ENCODE measurements at places on chromosomes 16 and 17.

DNA sequence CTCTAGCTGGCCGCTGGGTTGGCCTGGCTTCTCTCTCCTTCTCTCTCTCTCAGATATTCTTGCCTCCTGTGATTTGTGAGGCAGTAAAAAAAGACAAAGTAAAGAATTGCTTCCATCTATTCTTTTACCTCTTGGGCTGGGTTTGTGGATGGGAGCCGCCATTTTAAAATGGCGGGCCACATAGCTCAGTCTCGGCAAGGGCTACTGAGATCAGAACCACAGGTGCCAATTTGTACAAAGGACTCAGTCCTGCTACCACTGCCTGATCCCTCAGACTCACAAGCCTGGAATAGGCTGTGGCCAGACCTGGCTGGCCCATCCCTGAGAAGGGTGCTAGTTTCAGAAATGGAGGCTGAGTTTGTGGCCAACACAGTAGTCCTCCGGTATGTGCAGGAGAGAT lies 24.1 kb downstream of the NOD2 start:
- no peaks in the 10 kb centered on the region for H3K27me3 ChIP-seq
- H3K27ac ChIP-seq, result no peak overlapping the region
- H3K4me1 ChIP-seq, result peaks cover 2% of the 10 kb centered on the region
- H3K4me3 ChIP-seq, result no peak overlapping the region
- DNase-seq, result no peak

GRCh38 chr16:88390265-88390664 lies 7.5 kb downstream of the ZNF469 start:
- H3K4me1 ChIP-seq, result no peaks in the 10 kb centered on the region
- H3K27me3 ChIP-seq, result peaks cover 17% of the 10 kb centered on the region
- H3K36me3 ChIP-seq, result no peaks in the 10 kb centered on the region
- H3K27ac ChIP-seq, result no peak overlapping the region
- no peak overlapping the region for H3K4me3 ChIP-seq

GRCh38 chr16:58128711-58129096 lies 477 bp downstream of the CFAP20 start:
- H3K4me1 ChIP-seq, result peaks cover 12% of the 10 kb centered on the region
- peak overlapping the region; percentile 99 for H3K4me3 ChIP-seq
- DNase-seq, result peak; percentile 77

- H3K4me1 ChIP-seq, result no peaks in the 10 kb centered on the region
- H3K4me3 ChIP-seq, result no peak overlapping the region
- H3K36me3 ChIP-seq, result no peaks in the 10 kb centered on the region
- no peak for DNase-seq
These were observed 157.9 kb downstream of the PPM1E start for GRCh38 chr17:58913552-58913951.

- H3K36me3 ChIP-seq, result no peaks in the 10 kb centered on the region
- no peak overlapping the region for H3K4me3 ChIP-seq
- DNase-seq, result peak; percentile 59
- peaks cover 89% of the 10 kb centered on the region for H3K27me3 ChIP-seq
- H3K27ac ChIP-seq, result peak overlapping the region; percentile 7
These were observed 26.5 kb downstream of the STAT3 start for GRCh38 chr17:42361781-42362186.

DNA sequence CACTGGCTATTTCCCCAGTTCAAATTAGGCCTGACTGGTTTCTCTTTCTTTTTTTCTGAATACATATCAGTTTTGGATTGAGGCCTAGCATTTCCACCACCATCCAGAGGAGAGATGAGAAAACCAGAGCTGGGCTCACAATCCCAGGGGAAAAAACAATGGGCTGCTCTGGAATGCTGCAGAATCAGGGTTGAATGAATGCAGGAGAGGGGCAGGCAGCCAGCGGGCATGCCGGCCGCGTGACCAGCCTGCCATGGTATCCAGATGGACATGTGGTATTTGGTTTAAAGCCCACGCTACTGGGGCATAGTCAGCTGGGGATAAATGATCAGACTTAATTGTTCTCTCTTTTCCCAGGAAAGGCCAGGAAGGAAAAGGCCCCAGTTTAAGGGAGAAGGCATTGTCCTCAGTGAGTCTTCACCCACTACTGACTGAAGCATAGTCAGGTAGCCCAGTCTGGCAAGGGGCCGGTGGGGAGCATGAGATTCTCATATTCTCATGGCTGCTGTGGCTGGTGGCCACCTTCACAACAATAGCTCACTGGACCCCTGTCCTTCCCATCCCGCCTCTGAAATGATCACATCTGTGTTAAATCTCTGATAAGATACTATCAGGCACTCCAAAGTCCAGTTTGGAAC lies 38.7 kb upstream of the RHOT1 start:
- no peaks in the 10 kb centered on the region for H3K36me3 ChIP-seq
- H3K27me3 ChIP-seq, result no peaks in the 10 kb centered on the region
- H3K4me3 ChIP-seq, result no peak overlapping the region
- no peak for DNase-seq

DNA sequence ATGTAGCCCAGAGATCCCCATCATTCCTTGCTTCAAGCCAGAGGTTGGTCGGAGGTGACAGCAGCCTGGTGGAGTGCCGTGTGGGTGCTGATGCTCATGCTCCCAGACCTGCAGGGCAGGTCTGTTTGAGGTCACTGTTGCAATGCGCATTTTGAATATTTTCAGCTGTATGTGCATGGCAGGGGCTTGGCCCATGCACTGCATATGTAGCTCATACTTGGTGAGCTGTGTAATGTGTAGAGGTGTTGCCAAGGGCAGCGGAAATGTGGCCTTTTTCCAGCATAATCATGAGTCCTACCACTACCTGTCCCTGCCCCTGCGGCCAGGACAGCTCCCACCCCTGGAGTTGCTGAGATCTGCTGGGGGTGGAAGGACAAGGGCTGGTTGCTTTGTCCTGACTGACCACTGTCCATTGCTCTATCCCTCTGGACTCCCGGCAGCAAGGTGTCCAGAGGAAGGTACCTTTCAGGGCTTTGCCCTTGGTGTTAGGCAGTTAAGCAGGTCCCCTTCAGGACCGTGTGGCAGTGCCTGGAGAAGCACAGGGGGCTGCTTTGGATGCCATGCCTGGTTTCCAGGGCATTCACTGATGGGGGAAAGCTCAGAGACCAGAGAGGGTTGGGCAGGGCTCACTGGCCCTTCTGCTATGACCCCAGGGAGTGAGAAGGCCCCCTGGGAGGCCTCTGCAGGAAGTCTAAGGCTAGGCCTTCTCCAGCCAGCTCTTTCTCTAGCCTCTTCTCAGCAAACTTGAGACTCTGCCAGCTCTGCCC lies 215.2 kb downstream of the NTN1 start:
- H3K4me1 ChIP-seq, result peaks cover 12% of the 10 kb centered on the region
- peaks cover 8% of the 10 kb centered on the region for H3K36me3 ChIP-seq
- no peaks in the 10 kb centered on the region for H3K27me3 ChIP-seq
- DNase-seq, result no peak
- H3K4me3 ChIP-seq, result no peak overlapping the region

DNA sequence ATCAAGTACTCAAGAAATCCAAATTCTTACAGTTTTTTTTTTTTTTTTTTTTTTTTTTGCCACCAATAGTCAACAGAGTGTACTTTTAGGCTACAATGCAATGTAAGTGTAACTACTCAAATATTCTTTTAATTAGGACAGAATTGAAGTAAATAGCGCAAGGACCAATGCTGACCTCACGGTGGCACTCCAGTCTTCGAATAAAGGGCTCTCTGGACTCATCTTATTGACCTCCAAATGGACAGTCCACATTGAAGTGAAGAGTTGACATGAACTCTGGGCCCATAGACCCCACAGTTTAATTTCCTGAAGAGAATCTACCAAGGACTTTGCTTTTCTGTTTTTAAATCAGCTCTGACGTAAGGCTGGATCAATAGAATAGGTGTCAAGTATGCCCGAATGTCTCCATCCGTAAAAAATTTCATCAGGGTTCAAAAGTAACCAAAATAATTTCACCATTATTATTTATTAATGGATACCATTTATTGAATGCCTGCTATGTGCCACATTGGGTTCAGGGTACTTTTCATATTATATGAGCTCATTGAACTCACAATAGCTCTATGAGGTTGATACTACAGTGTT lies 7.3 kb upstream of the DDX52 start:
- H3K36me3 ChIP-seq, result no peaks in the 10 kb centered on the region
- H3K4me3 ChIP-seq, result no peak overlapping the region

DNA sequence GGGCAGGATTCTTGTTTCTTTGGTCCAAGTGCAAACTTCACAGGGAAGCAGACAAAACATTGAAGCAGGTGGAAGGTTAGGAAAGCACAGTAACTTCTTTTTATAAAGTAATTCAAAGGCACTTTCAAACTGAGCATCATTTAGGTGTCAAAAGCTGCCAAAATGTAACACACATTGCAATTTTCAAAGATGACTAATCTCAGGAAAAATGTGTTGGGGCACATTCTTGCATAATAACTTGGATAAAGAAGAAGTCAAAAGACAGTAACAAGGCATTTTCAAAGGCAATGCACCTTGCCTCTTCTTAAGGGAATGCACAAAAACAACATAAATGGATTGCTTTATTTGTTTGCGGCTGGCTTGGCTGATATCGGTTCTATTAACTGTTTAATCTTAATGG lies 3.6 kb downstream of the KCNJ2 start:
- no peak for DNase-seq
- no peaks in the 10 kb centered on the region for H3K4me1 ChIP-seq
- peaks cover 49% of the 10 kb centered on the region for H3K27me3 ChIP-seq

GRCh38 chr16:72481419-72481818 lies 309.5 kb upstream of the PMFBP1 start:
- H3K27me3 ChIP-seq, result no peaks in the 10 kb centered on the region
- no peak for DNase-seq
- H3K36me3 ChIP-seq, result no peaks in the 10 kb centered on the region
- H3K27ac ChIP-seq, result no peak overlapping the region
- H3K4me1 ChIP-seq, result no peaks in the 10 kb centered on the region

- H3K36me3 ChIP-seq, result peaks cover 90% of the 10 kb centered on the region
- DNase-seq, result no peak
- H3K27ac ChIP-seq, result no peak overlapping the region
- H3K4me3 ChIP-seq, result no peak overlapping the region
These were observed 15.2 kb upstream of the PLD6 start for GRCh38 chr17:17221329-17221728.

- no peaks in the 10 kb centered on the region for H3K36me3 ChIP-seq
- DNase-seq, result no peak
- no peaks in the 10 kb centered on the region for H3K27me3 ChIP-seq
- H3K27ac ChIP-seq, result no peak overlapping the region
These were observed 2.3 kb upstream of the SERPINF1 start for GRCh38 chr17:1759529-1759928.

GRCh38 chr16:12341966-12342365 lies 365.4 kb downstream of the SNX29 start:
- no peak for DNase-seq
- no peaks in the 10 kb centered on the region for H3K36me3 ChIP-seq
- no peaks in the 10 kb centered on the region for H3K4me1 ChIP-seq
- H3K27me3 ChIP-seq, result no peaks in the 10 kb centered on the region
- H3K27ac ChIP-seq, result no peak overlapping the region

DNA sequence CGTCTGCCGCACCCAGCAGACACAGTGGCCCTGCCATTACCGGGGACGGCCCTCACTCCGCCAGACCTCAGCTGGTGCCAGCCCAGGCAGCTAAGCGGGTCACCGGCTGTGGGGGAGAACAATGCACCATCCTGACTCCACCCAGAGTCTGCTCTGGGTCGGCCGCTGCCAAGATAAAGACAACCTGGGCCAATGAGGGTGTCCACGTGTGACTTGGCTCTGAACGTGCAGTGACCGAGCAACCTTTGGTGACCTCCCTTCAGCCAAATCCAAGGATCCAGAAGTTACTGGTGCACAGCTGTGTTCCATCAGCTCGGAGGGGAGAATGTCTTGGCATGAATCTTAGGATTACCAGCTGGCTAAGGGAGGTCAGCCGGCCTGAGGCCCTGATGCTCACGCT lies 155.9 kb downstream of the NTN1 start:
- no peak overlapping the region for H3K4me3 ChIP-seq
- DNase-seq, result peak; percentile 49
- no peaks in the 10 kb centered on the region for H3K27me3 ChIP-seq
- no peak overlapping the region for H3K27ac ChIP-seq

GRCh38 chr17:29591146-29591736 lies 1.7 kb upstream of the ANKRD13B start:
- DNase-seq, result no peak
- peaks cover 4% of the 10 kb centered on the region for H3K4me1 ChIP-seq
- peak overlapping the region; percentile 84 for H3K4me3 ChIP-seq

- H3K36me3 ChIP-seq, result no peaks in the 10 kb centered on the region
- no peak overlapping the region for H3K4me3 ChIP-seq
- H3K27me3 ChIP-seq, result no peaks in the 10 kb centered on the region
- DNase-seq, result peak; percentile 71
- H3K4me1 ChIP-seq, result no peaks in the 10 kb centered on the region
These were observed 188.7 kb upstream of the TNRC6C start for GRCh38 chr17:77769762-77770161.

GRCh38 chr16:83911290-83911689 lies 12.4 kb downstream of the MLYCD start:
- no peak overlapping the region for H3K4me3 ChIP-seq
- H3K27ac ChIP-seq, result no peak overlapping the region
- no peak for DNase-seq
- peaks cover 9% of the 10 kb centered on the region for H3K4me1 ChIP-seq
- H3K27me3 ChIP-seq, result no peaks in the 10 kb centered on the region

GRCh38 chr17:9843152-9844010 lies 17.7 kb downstream of the GLP2R start:
- H3K36me3 ChIP-seq, result no peaks in the 10 kb centered on the region
- H3K4me3 ChIP-seq, result no peak overlapping the region
- peaks cover 18% of the 10 kb centered on the region for H3K27me3 ChIP-seq
- no peaks in the 10 kb centered on the region for H3K4me1 ChIP-seq
- DNase-seq, result peak; percentile 37

DNA sequence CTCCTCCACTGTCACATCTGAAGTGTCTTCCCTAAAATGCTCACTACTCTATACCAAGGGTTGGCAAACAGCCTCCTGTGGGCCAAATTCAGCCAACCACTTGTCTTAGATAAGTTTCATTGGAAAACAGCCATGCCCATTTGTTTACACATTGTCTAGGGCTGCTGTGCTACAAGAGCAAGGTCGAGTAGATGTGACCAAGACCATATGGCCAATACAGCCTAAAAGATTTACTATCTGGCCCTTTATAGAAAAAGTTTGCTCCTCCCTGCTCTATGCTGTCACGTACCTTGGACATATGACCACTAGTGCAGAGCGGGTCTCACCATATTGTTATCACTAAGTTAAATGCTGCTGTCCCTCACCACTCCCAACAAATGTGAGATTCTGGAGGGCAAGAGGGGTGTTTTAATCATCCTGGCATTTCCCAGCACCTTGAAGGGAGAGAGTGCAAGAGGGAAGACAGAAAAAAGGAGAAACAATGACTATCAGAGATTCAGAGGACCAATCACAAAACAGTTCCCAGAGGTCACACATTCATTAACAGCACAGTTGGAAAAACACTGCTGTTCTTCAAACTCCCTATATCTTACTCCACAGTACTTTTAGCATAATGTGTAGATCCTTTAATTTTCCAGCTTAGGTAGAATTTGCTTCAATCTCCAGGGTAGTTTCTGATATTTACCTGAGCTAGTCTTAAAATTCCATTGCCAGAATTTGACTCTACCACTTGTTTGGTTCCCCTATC lies 13.2 kb downstream of the LSM12 start:
- no peaks in the 10 kb centered on the region for H3K27me3 ChIP-seq
- peaks cover 84% of the 10 kb centered on the region for H3K36me3 ChIP-seq
- no peak overlapping the region for H3K4me3 ChIP-seq
- DNase-seq, result no peak
- no peak overlapping the region for H3K27ac ChIP-seq

All from endodermal cell (in vitro differentiated cells).